ENCODE measurements at places on chromosomes 5 and 9. TPM values are rescaled to one million over a fixed set of nuclear protein-coding genes. Genes with fewer than 3 reads are reported as not detected.

Gene CMBL
- total RNA-seq = 20.7 TPM

Gene UNC5A
- not detected for total RNA-seq

Gene IL3
- not detected for total RNA-seq

Gene PCDHB16
- total RNA-seq = 3.4 TPM

Gene C9orf43
- 0.62 TPM for total RNA-seq

Gene SLC31A1
- total RNA-seq = 26.3 TPM

Gene WDR38
- not detected for total RNA-seq

Gene FBP2
- 0.29 TPM for total RNA-seq

Gene RFESD
- total RNA-seq = 4.5 TPM

Gene RNF208
- total RNA-seq = 6.5 TPM

Gene WNT8A
- not detected for total RNA-seq

Gene PITX1
- 20.6 TPM for total RNA-seq

Gene ELOVL7
- total RNA-seq = 16.7 TPM

Gene ZBTB43
- total RNA-seq = 22.0 TPM

Gene CAVIN4
- 0.52 TPM for total RNA-seq

Gene ANKDD1B
- total RNA-seq = 3.6 TPM

Gene EMB
- 16.1 TPM for total RNA-seq

Gene ADAMTS2
- total RNA-seq = 13.3 TPM

Gene CCNJL
- 12.4 TPM for total RNA-seq

Gene PDZD2
- total RNA-seq = 7.8 TPM

Gene PTGDS
- total RNA-seq = 111 TPM

Gene PCDHGC4
- total RNA-seq = 3.6 TPM

Gene HMCN2
- 9.5 TPM for total RNA-seq

Gene PHPT1
- total RNA-seq = 109 TPM

Gene SV2C
- total RNA-seq = 0.60 TPM

Gene MBLAC2
- 7.8 TPM for total RNA-seq

Gene CAMK4
- total RNA-seq = 3.0 TPM

Gene IQGAP2
- 9.7 TPM for total RNA-seq

Gene REEP2
- total RNA-seq = 7.0 TPM

Gene SLC6A7
- 0.10 TPM for total RNA-seq

Gene ALAD
- 45.4 TPM for total RNA-seq

Gene HACD4
- 4.1 TPM for total RNA-seq

Gene NOP16
- total RNA-seq = 26.6 TPM

Gene SH3RF2
- 9.5 TPM for total RNA-seq

Gene SARDH
- total RNA-seq = 4.1 TPM

Gene NSUN2
- 76.1 TPM for total RNA-seq

Gene SAPCD2
- total RNA-seq = 1.6 TPM

Gene ERCC6L2
- 72.7 TPM for total RNA-seq

Gene F2RL1
- 16.8 TPM for total RNA-seq

Gene TRAF1
- total RNA-seq = 10.0 TPM

Gene SOWAHA
- total RNA-seq = 6.8 TPM

Gene DMRTA1
- total RNA-seq = 0.99 TPM

Gene PDLIM4
- 33.9 TPM for total RNA-seq

Gene PIP5K1B
- total RNA-seq = 13.8 TPM

Gene CD14
- 17.3 TPM for total RNA-seq

Gene INSL4
- not detected for total RNA-seq

Gene ITGA2
- total RNA-seq = 40.5 TPM

Gene GRXCR2
- total RNA-seq = not detected

Gene OBP2B
- not detected for total RNA-seq

Gene TMOD1
- total RNA-seq = 29.3 TPM

Gene RGS7BP
- total RNA-seq = 7.5 TPM

Gene TSPAN17
- total RNA-seq = 33.8 TPM

Gene PCDHGB3
- 3.2 TPM for total RNA-seq

Gene HTR1A
- 1.8 TPM for total RNA-seq

Gene PCDHAC2
- total RNA-seq = 4.0 TPM

Gene SVEP1
- total RNA-seq = 19.7 TPM

Gene NSD1
- 118 TPM for total RNA-seq

Gene IL11RA
- total RNA-seq = 19.4 TPM
